ENCODE measurements at places on chromosomes 4 and X.

GRCh38 chr4:106801386-106801785 is 234.7 kb downstream of the DKK2 start:
- H3K4me1 ChIP-seq = no peaks in the 10 kb centered on the region
- no peaks in the 10 kb centered on the region for H3K27me3 ChIP-seq
- no peak for DNase-seq
- no peak overlapping the region for H3K27ac ChIP-seq
- no peaks in the 10 kb centered on the region for H3K36me3 ChIP-seq
- no peak overlapping the region for H3K4me3 ChIP-seq

- no peak overlapping the region for H3K4me3 ChIP-seq
- H3K27ac ChIP-seq = no peak overlapping the region
- H3K27me3 ChIP-seq = peaks cover 2% of the 10 kb centered on the region
- DNase-seq = no peak
- no peaks in the 10 kb centered on the region for H3K4me1 ChIP-seq
Measured at GRCh38 chrX:100445593-100445992, 35.5 kb upstream of the PCDH19 start.

DNA sequence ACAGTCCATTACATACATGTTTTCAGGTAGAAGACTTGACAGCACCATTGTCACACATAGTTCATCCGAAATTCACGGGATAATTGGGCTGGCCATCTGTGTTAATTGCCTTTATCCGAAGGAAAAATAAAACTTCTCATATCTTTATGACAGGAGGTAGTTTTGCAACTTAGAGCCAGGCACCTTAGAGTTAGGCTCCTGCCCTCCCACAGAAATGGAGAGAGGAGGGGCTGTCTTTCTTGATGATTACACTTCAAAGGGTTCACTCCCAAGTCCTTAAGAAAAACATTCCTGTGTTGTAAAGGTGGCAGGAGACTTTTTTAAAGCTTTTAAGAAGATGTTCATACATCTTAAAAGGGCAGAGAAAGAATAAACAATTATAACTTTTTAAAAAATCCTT is 10.5 kb upstream of the SCARB2 start:
- peaks cover 4% of the 10 kb centered on the region for H3K36me3 ChIP-seq
- no peak for DNase-seq
- H3K4me3 ChIP-seq = no peak overlapping the region
- H3K27me3 ChIP-seq = peaks cover 2% of the 10 kb centered on the region

DNA sequence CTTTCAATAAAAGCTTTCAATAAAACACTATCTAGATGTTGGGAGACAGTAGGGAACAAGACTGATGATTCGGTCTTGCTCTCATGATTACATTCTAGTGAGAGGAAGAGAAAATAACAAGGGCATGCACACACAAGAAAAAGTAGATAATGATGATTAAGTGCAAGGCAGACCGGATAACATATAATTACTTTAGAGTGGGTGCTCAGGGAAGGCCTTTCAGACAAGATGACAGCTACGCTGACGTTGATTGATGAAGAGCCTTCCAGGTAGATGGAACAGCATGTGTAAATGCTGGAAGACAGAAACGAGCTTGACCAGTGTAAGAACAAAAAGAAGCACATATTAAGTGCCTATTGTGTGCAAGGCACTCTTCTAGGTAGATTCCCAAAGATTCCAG is 43.4 kb downstream of the TXK start:
- no peak for DNase-seq
- no peak overlapping the region for H3K4me3 ChIP-seq
- H3K36me3 ChIP-seq = no peaks in the 10 kb centered on the region
- H3K27ac ChIP-seq = no peak overlapping the region
- no peaks in the 10 kb centered on the region for H3K4me1 ChIP-seq

DNA sequence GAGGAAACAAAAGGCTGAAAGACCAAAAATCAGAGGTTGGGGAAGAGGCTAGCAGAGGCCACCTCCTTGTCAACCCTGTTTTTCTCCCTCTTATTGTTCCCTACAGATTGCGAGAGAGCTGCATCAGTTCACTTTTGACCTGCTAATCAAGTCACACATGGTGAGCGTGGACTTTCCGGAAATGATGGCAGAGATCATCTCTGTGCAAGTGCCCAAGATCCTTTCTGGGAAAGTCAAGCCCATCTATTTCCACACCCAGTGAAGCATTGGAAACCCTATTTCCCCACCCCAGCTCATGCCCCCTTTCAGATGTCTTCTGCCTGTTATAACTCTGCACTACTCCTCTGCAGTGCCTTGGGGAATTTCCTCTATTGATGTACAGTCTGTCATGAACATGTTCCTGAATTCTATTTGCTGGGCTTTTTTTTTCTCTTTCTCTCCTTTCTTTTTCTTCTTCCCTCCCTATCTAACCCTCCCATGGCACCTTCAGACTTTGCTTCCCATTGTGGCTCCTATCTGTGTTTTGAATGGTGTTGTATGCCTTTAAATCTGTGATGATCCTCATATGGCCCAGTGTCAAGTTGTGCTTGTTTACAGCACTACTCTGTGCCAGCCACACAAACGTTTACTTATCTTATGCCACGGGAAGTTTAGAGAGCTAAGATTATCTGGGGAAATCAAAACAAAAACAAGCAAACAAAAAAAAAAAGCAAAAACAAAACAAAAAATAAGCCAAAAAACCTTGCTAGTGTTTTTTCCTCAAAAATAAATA is 179.9 kb downstream of the AR start:
- no peaks in the 10 kb centered on the region for H3K36me3 ChIP-seq
- H3K27me3 ChIP-seq = no peaks in the 10 kb centered on the region
- no peak overlapping the region for H3K27ac ChIP-seq
- H3K4me3 ChIP-seq = no peak overlapping the region
- H3K4me1 ChIP-seq = no peaks in the 10 kb centered on the region
- DNase-seq = no peak

DNA sequence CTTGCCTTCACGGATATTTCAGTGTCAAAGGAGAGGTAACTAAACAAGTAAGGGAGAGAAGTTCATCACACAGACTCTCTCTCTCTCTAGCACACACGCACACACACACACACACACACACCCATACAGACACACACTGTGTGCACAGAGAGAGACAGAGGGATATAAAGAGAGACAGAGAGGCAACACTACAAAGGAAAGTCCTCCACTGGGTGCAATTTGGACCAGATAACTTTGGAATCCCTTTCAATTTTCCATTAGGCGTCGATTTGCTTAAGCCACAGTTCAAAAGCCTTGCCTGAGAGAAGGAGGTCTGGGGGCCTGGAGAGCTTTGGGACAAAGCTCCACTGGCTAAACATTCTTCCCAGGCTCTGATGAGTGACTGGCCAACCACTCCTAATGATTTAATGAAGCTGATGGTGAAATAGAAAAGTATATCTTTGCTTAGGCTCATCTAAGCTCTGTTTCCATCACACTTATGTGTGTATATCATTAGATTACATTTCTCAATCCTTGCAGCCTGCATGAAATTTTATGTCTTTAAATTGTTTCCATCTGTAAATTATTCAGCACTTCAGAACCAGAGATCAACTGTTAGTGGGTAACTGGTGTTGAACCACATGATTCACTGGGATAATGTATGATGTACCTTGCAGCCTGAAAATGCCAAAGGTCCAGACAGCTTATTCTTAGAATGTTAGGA is 180.8 kb downstream of the MAGEB17 start:
- H3K36me3 ChIP-seq = no peaks in the 10 kb centered on the region
- no peak overlapping the region for H3K27ac ChIP-seq
- no peak overlapping the region for H3K4me3 ChIP-seq
- peaks cover 13% of the 10 kb centered on the region for H3K27me3 ChIP-seq
- no peak for DNase-seq

- no peaks in the 10 kb centered on the region for H3K36me3 ChIP-seq
- H3K4me1 ChIP-seq = no peaks in the 10 kb centered on the region
- DNase-seq = no peak
- H3K4me3 ChIP-seq = no peak overlapping the region
- H3K27me3 ChIP-seq = peaks cover 2% of the 10 kb centered on the region
- H3K27ac ChIP-seq = no peak overlapping the region
Measured at GRCh38 chr4:150049682-150050081, 28.6 kb upstream of the DCLK2 start.

GRCh38 chr4:98929341-98930267 is 671 bp upstream of the EIF4E start:
- peaks cover 4% of the 10 kb centered on the region for H3K36me3 ChIP-seq
- H3K27me3 ChIP-seq = no peaks in the 10 kb centered on the region
- peak overlapping the region; percentile 90 for H3K27ac ChIP-seq
- peaks cover 24% of the 10 kb centered on the region for H3K4me1 ChIP-seq

DNA sequence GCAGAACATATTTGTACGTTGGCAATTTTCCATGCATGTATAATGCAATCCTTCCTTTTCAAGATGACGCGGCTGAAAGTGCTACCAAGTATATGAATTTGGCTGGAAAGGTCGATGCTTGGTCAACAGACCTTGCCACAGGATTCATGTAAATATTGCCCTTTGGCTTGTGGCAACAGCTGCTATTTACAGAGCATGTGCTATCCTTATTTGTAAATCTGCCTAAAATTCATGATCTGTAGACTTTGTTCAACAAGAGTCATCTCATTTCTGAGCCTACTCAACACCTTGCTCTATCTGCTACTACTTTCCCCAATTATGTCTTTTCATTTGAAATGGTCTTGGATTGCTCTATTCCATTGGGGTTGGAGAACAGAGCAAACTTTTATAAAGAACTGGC is 1.9 kb upstream of the SMARCA1 start:
- H3K36me3 ChIP-seq = no peaks in the 10 kb centered on the region
- peaks cover 10% of the 10 kb centered on the region for H3K27me3 ChIP-seq
- DNase-seq = no peak
- H3K4me1 ChIP-seq = peaks cover 3% of the 10 kb centered on the region

- no peak overlapping the region for H3K4me3 ChIP-seq
- H3K36me3 ChIP-seq = no peaks in the 10 kb centered on the region
- DNase-seq = no peak
- H3K27ac ChIP-seq = no peak overlapping the region
- peaks cover 2% of the 10 kb centered on the region for H3K27me3 ChIP-seq
Measured at GRCh38 chrX:12741416-12741815, 49.8 kb upstream of the PRPS2 start.

DNA sequence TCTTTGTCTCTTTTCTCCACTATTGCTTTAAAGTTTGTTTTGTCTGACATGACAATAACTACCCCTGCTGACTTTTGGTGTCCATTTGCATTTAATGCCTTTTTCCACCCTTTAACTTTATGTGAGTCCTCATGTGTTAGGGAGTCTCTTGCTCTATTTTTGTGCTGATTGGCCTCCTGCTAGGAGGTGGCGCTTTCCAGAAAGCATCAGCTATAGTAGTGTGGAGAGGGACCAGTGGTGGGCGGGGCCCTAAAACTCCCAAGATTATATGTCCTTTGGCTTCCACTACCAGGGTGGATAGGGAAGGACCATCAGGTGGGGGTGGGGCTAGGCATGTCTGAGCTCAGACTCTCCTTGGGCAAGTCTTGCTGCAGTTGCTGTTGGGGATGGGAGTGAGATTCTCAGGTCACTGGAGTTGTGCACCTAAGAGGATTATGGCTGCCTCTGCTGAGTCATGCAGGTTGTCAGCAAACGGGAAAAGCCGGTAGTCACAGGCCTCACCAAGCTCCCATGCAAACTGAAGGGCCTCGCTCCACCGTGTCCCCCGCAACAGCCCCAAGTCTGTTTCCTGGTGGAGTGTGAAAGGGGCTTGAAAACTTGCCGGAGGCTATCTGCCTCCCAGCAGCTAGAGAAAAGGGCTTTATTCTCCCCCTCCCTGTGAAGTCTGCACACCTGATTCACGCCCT is 156.3 kb downstream of the CPEB2 start:
- no peak for DNase-seq
- H3K4me1 ChIP-seq = peaks cover 2% of the 10 kb centered on the region
- H3K27ac ChIP-seq = no peak overlapping the region
- H3K36me3 ChIP-seq = no peaks in the 10 kb centered on the region

- no peak overlapping the region for H3K4me3 ChIP-seq
- no peaks in the 10 kb centered on the region for H3K4me1 ChIP-seq
- H3K27me3 ChIP-seq = peaks cover 2% of the 10 kb centered on the region
- H3K36me3 ChIP-seq = no peaks in the 10 kb centered on the region
Measured at GRCh38 chrX:121008920-121009319, 23.4 kb upstream of the CT47A1 start.

- no peak for DNase-seq
- H3K4me1 ChIP-seq = no peaks in the 10 kb centered on the region
- no peaks in the 10 kb centered on the region for H3K36me3 ChIP-seq
- no peak overlapping the region for H3K4me3 ChIP-seq
- no peaks in the 10 kb centered on the region for H3K27me3 ChIP-seq
Measured at GRCh38 chr4:28350485-28350884, 1489.8 kb downstream of the STIM2 start.

DNA sequence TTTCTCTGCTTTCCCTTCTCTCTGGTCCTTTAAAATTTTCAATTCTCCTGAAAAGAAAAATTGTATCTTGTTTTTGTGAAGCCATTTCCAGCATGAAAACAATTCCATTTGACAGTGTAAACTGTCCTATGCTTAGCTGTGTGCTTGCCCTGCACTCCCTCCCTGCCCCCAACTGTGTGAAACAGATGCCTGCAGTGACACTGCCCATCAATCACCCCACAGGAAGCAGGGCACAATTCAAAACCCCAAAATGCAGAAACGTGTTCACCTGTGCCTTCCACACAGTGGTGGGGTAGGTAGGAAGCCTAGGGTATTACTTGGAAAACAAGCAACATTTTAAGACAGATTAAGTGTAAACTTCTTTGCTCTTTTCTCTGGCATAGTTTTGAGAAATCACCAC is 6.2 kb upstream of the FHDC1 start:
- DNase-seq = no peak
- no peak overlapping the region for H3K4me3 ChIP-seq
- peaks cover 9% of the 10 kb centered on the region for H3K4me1 ChIP-seq

DNA sequence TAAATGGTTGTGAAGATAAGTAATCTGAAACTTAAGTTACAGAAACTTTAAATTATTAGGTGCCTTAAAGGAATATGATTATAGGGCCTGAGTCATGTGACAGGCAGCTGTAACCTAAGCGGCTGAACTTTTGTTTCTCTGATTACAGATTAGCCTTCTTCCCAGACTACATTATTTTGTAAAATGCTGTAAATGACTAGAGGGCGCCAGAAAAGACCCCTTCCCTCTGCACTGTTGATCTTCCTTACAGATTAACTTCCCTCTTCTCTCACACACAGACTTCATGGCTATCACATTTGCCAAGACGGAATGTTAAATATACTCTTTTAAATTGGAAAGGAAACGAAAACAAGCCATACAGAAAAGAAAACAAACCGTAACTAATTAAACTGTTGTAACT is 96.6 kb downstream of the EVC2 start:
- H3K4me3 ChIP-seq = no peak overlapping the region
- no peak overlapping the region for H3K27ac ChIP-seq
- DNase-seq = no peak
- no peaks in the 10 kb centered on the region for H3K4me1 ChIP-seq

GRCh38 chr4:55178226-55179005 is 53.0 kb upstream of the KDR start:
- H3K4me3 ChIP-seq = no peak overlapping the region
- no peak overlapping the region for H3K27ac ChIP-seq
- DNase-seq = no peak
- H3K27me3 ChIP-seq = no peaks in the 10 kb centered on the region

GRCh38 chrX:16931371-16931770 is 15.1 kb upstream of the REPS2 start:
- H3K36me3 ChIP-seq = no peaks in the 10 kb centered on the region
- no peaks in the 10 kb centered on the region for H3K4me1 ChIP-seq
- no peak for DNase-seq
- no peak overlapping the region for H3K27ac ChIP-seq

- no peak for DNase-seq
- H3K36me3 ChIP-seq = no peaks in the 10 kb centered on the region
- no peak overlapping the region for H3K27ac ChIP-seq
- peaks cover 26% of the 10 kb centered on the region for H3K27me3 ChIP-seq
Measured at GRCh38 chrX:47579537-47579936, 2.7 kb upstream of the TIMP1 start.

GRCh38 chr4:123821861-123822260 is 425.3 kb downstream of the SPRY1 start:
- no peaks in the 10 kb centered on the region for H3K4me1 ChIP-seq
- no peak for DNase-seq
- H3K36me3 ChIP-seq = no peaks in the 10 kb centered on the region
- H3K27me3 ChIP-seq = peaks cover 4% of the 10 kb centered on the region
